ENCODE measurements at places on chromosomes 1 and 21. TPM values are rescaled to one million over a fixed set of nuclear protein-coding genes. Genes with fewer than 3 reads are reported as not detected.
A peak's percentile ranks its signal among the peaks of the same experiment; 100 is the strongest.

DNA sequence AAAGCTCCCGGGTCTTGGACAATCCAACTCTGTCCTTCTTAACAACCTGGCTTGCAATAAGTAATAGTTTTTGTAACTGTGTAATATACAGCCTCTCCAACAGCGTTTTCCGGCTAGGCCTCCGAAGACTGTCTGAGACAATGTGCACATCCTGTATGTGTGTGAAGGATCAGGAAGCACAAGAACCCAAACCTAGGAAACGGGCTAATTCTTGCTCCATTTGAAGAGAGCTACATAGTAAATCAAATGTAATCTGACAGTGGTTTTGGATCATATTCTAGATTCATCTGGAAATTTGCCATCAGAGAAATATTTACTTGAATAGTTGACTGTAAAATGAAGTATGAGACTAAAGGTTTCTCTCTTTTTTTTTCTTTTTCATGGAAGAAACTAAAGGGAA, 1.2 kb downstream of the GPR52 start:
- no peak overlapping the region for H3K27ac ChIP-seq
- no peak overlapping the region for H3K4me3 ChIP-seq
- no peaks in the 10 kb centered on the region for H3K27me3 ChIP-seq

DNA sequence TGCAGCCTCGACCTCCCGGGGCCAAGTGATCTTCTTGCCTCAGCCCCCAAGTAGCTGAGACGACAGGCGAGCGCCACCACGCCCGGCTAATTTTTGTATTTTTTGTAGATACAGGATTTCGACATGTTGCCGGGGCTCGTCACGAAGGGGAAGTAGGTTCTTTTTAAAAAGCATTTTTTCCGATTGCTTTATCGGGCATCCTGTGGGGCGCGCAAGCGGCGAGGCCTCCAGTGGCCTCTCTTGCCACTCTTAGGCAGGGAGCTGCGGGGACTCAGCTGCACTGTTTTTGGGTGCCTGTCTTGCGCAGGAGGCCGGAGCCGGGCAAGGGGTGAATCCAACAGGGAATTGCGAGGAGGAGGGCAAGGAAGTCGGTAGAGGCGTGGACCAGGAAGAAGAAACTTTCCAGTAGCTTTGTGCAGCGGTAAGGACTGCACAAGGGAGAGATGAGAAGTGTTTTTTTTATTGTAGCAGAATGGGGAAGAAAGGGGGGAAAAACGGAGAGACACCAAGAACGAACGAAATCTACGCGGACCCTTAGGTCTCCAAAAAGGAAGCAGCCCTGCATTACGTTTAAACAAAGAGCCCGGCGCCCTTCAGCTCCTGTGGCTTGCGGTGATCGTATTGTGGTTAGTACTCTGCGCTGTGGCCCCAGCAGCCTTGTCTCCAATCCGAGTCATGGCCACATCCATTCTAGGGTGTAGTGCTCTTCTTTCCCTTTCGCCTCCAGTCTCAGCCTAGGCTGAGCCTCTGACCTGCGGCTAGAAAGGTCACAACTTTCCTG, 164.8 kb downstream of the PPIAL4G start:
- no peak overlapping the region for H3K27ac ChIP-seq
- H3K36me3 ChIP-seq = peaks cover 9% of the 10 kb centered on the region
- H3K27me3 ChIP-seq = peaks cover 14% of the 10 kb centered on the region
- DNase-seq = no peak
- peak overlapping the region; percentile 85 for H3K4me3 ChIP-seq

FMO4 gene
- total RNA-seq = 0.56 TPM

DNA sequence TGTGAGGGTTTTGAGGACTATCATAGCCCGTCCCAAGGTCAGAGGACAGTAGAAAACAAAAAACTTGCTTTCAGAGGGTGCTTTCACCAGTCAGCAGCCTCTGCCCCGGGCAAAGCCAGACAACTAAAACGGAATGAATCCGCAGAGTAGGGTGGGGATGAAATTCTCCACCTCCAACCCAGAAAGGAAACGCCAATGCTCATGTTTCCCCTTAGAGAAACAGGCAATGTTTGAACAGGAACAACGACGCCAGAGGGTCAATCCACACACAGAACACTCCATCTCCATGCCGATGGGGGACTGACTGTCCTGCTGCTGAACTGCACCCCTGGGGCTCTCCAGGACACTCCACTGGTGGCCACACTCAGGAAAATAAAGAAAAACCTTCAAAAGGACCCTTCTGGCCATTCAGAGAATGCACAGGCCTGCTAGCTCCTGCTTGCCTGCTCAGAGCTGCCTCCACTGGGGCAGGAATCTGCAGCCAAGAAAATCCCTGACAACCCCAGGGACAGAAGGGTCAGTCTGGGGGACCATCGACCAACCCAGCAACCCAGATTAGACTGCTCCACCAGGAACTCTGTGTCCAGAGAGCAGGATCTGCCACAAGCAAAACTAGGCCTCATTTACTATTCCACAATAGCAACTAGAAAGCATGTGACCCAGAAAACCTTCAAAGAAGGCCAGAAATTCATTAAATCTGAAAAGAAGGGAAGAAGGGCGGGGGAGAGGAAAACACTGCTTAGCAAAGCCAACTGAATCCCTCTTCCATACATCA, 116.0 kb downstream of the TOMM20 start:
- H3K36me3 ChIP-seq = peaks cover 5% of the 10 kb centered on the region
- DNase-seq = no peak
- peak overlapping the region; percentile 88 for H3K27ac ChIP-seq
- no peak overlapping the region for H3K4me3 ChIP-seq

GRCh38 chr1:160567858-160568682, 11.2 kb downstream of the CD84 start:
- H3K4me3 ChIP-seq = no peak overlapping the region
- H3K36me3 ChIP-seq = no peaks in the 10 kb centered on the region
- no peaks in the 10 kb centered on the region for H3K27me3 ChIP-seq

DNA sequence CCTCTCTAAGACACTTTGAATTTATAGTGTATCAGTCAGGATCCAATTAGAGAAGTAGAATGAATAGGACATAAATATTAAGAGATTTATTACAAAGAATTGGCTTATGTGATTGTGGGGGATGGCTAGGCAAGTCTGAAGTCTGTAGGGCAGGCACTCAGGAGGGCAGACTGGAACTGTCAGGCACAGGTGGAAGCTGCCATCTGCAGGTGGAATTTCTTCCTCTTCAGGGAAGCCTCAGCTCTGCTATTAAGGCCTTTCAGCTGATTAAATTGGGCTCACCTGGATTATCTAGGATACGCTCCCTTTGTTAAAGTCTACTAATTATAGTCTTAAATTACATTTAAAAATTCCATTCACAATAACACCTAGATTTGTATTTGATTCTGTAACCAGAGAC, 92.0 kb upstream of the HAO2 start:
- H3K4me3 ChIP-seq = no peak overlapping the region
- no peaks in the 10 kb centered on the region for H3K4me1 ChIP-seq

CHODL gene
- 5.5 TPM for total RNA-seq

- H3K36me3 ChIP-seq = no peaks in the 10 kb centered on the region
- peaks cover 43% of the 10 kb centered on the region for H3K4me1 ChIP-seq
- DNase-seq = no peak
- H3K4me3 ChIP-seq = no peak overlapping the region
These were observed 162.2 kb downstream of the PLXNA2 start for GRCh38 chr1:208081972-208082371.

- H3K4me3 ChIP-seq = no peak overlapping the region
- H3K4me1 ChIP-seq = peaks cover 25% of the 10 kb centered on the region
- H3K27me3 ChIP-seq = peaks cover 6% of the 10 kb centered on the region
- peak overlapping the region; percentile 23 for H3K27ac ChIP-seq
These were observed 165.0 kb downstream of the PLXNA2 start for GRCh38 chr1:208079161-208079560.

Measured in glutamatergic neuron (in vitro differentiated cells).